ENCODE measurements at places on chromosomes 11 and 22.
A peak's percentile ranks its signal among the peaks of the same experiment; 100 is the strongest.

DNA sequence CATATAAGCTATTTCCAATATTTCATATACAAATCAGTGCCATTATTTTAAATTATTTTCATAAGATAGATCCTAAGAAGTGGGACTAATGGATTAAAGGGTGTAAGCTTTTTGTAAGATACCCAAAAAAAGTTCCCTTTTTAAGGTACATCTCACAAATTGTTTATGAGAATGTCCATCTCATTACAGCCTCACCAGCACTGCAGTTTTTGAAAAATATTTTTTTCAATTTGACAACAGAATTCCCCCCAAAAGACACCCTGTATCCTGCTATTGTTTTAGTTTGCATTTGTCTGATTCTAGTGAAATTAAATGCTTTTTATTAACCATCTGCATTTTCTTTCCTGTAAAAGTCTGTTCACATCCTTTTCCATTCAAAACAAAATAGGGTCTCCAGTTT lies 69.0 kb downstream of the TIMP3 start:
- DNase-seq = no peak

DNA sequence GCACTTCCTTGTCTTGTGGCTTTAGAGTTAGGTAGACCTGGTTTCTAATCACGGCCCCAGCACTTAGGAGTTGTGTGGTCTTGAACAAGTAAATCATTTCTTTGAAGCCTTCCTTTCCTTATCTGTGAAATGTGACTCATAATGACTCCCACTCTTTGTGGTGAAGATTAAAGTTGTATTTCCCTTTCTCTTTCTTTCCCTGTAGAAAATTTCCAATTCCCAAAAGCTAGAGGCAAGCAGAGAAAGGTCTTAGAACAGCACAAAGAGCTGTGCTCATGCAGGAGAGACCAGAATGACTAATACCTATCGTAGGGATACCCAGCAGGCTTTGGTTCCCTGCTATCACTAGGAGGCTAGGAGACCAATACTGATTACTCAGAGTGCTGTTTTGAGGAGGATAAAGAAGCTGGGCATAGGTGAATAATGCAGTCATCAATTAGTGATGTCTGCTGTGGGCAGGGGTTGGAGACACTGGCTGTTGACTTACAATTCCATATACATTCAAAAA lies 270.7 kb upstream of the SYN3 start:
- DNase-seq = peak; percentile 14

- no peak for DNase-seq
Observed at GRCh38 chr11:18939314-18939713, at the start of gene MRGPRX1. TSS of gene MRGPRX1 (minus strand) at chr11:18939414. CDS start at chr11:18934784, 4,630 bp downstream.

DNA sequence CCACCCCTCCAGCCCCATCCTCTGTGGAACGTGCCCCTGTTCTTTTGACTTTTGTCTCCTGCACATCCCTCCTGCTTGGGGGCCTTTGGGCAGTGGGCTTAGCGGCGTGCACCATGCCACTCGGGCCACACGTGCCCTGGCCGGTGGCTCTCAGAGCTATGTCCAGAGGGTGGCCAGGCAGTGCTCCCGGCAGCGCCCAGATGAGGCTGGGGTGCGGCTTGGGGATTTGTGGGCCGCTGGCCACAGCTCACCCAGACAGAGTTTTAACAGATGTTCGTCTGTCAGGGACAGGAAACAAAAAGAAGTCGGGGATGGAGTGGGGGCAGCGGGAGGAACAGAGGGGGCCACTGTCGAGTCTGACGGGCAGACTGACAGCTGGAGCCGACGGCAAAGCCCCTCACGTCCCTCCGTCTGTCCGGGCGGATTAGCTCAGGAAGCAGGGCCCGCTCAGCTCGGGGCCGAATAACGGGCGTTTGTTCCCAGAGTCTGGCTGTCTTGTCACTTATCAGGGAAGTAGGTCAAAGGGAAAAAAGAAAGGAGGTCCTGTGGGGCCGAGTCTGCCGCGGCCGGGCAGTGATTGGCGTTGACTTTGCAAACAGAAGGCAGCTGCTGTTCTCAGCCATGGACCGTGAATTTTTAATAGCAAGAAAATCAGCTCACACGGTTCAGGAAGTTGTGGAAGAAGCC lies 61.6 kb downstream of the LRP5 start:
- peak; percentile 47 for DNase-seq

DNA sequence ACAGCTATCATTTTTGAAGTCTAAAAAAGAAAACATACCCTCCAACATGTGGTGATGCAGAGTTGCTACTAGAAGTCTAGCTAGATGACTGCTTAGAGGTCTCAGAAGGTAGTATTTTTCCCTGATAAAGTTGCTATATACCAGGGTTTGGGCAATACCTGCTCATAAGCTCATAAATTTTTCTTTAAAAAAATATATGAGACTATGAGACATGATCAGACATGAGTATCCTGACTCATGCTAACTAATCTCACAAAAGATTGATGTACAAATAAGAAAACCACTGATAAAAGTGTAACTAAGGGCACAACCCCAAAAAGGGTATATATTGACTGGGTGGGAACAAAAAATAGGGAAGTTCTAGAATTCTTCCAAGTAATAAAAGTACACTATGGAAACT lies 740.9 kb downstream of the METTL15 start:
- DNase-seq = no peak

- no peak for DNase-seq
Observed at GRCh38 chr22:29260601-29261315, 7.0 kb downstream of the RHBDD3 start.

DNA sequence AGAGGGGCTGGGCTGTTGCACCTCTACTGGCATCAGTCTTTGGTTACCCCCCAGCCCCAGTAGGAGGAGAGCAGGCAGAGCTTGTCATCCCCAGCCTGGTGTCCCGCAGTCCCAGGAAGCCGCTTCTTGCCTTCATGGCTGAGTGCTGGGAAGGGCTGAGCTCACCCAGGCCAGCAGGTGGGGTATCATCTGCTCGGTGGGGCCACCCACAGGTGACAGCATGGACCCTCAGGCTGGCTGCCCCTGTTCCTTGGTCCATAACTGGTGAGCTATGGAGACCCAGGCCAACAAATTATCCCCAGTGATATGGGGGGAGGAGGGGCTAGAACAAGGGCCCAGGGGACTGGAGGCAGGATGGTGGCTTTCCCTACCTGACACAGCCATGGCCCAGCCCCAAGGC lies 6.5 kb upstream of the RHOD start:
- DNase-seq = no peak

DNA sequence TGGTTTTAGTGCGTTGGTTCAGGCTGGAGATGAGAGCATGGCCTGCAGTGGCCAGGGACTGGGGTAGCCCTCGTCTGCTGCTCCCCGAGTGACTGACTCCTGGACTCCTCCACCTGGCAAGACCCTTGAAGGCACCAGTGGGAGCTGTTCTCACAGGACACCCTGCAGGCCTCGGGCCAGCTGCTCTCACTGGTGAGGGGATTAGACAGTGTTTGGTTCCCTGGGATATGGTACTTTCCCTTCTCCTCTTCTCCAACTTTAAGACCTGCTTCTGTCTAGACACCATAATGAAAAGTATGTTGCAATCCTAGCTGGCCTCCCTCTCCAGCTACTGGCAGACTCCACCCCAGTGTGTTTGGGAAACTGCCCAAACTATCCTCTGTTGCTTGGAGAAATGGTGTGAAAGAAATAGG lies 168.8 kb upstream of the CADM1 start:
- DNase-seq = no peak

DNA sequence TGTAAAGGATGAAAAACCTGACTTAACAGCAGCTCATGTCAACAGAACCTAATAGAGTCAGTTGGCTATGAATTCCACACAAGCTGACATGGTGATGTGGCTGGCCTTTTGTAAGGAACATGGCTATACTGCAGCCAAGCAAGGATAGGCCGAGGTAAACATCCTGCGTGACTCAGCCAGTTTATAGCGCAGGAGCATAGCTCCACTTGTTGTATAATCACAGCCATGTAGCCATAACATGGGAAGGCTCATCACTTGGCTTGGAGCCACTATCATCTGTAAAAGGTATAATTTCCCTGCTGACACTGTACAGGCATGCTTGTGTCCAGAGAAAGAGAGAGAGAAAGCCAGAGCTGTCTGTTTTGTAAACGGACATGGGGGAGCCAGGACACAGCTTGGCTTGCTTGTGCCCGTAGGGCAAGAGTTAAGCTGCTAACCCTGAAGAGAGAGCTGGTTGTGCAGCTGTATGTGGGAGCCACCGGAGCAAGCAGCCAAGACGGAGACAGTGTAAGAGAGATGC lies 104.4 kb upstream of the PLET1 start:
- DNase-seq = peak; percentile 52

GRCh38 chr22:32130464-32130863 lies 28.6 kb downstream of the C22orf42 start:
- no peak for DNase-seq

- no peak for DNase-seq
Observed at GRCh38 chr22:46514592-46515207, 22.7 kb downstream of the CELSR1 start.

GRCh38 chr11:121071846-121072450 lies 29.1 kb upstream of the TECTA start:
- DNase-seq = peak; percentile 46

GRCh38 chr11:130980071-130980862 lies 64.0 kb upstream of the SNX19 start:
- no peak for DNase-seq

DNA sequence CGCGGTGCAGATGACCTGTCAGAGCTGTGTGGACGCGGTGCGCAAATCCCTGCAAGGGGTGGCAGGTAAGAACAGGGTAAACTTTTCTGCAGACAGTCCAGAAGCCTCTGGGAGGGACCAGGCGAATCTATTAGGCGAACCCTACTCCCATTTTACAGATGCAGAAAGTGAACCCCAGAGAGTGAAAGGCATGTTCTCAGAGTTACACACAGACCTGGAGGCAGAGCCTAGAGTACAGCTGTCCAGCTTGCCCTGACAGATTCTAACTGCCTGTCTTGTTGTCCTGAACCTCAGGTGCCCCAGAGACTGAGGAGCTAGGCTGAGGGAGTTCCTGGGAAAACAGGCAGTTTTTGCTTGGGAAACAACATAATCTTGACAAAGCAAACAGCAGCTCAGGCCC lies 665 bp downstream of the CCS start:
- no peak for DNase-seq

GRCh38 chr11:44596525-44597276 lies 31.2 kb downstream of the CD82 start:
- no peak for DNase-seq

DNA sequence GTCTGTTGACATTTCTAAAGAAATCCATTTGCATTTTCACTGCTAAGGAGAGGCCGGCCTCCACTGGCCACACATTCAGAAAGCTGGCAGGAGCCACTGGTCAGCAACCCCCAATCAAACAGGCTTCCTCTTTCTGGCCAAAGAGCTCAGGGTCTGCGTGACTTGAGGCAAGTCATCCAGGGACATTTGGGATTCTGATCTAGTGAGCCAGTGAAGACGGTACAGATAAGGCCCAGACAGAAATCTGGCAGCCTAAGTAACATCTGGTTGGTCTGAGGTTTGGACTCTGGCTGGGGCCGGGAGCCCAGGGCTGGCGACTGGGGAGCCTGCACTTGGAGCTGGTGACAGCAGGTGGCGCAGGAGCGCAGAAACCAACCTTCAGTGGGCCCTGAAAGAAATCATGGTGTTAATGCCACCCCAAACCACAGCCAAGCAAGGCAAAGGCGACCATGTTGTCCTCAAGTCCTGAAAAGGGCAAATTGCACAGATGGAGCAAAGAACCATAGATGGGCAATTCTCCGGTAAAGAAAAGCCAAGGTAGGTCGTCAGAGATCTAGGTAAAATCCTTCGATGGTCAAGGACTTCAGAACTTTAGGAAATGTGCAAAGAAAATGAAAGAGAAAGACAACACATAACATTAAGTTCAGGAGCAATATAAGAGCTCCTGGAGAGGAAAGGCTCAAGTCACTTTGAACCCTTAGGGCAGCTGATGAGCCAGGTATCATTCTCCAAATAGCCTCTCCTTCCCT lies 99.4 kb upstream of the BLID start:
- DNase-seq = peak; percentile 92

GRCh38 chr11:121372671-121373429 lies 79.3 kb upstream of the SORL1 start:
- peak; percentile 66 for DNase-seq

DNA sequence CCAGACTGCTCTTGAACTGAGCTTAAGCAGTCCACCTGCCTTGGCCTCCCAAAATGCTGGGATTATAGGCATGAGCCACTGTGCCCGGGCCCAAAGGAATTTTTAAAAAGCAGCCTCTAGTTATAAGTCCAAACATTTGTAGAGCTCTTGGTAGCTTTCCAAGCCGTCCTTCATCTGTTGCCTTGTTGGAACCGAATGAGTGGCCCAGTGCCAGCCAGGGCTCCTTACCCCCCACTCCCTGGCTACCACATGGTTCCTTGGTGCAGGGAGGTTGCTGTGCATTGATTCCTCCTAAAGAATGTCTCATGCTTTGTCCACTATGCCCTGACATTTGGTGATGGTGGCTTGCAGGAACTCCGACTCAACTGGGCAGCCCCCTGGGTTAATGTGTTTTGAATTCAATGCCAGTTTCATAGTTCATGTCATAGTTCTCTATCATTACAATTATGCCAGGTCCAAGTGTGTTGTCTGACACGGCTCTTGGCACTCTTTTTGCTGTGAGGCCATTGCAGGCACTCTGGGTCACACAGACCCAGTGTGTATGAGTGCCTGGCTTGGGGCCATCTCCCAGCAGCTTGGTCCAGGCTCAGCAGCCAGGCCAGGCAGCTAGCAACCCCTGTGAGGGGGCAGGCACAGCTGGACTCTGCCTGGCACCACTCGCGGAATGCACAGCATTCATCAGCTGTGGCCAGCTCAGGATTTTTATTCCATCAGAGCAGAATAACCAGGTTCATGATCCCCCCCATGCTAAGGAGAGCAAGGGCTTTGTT lies 13.3 kb upstream of the MICALL1 start:
- DNase-seq = no peak

- no peak for DNase-seq
Observed at GRCh38 chr11:119496469-119496868, 73.5 kb upstream of the THY1 start.

- DNase-seq = no peak
Observed at GRCh38 chr22:46936378-46936903, 174.0 kb downstream of the TBC1D22A start.

DNA sequence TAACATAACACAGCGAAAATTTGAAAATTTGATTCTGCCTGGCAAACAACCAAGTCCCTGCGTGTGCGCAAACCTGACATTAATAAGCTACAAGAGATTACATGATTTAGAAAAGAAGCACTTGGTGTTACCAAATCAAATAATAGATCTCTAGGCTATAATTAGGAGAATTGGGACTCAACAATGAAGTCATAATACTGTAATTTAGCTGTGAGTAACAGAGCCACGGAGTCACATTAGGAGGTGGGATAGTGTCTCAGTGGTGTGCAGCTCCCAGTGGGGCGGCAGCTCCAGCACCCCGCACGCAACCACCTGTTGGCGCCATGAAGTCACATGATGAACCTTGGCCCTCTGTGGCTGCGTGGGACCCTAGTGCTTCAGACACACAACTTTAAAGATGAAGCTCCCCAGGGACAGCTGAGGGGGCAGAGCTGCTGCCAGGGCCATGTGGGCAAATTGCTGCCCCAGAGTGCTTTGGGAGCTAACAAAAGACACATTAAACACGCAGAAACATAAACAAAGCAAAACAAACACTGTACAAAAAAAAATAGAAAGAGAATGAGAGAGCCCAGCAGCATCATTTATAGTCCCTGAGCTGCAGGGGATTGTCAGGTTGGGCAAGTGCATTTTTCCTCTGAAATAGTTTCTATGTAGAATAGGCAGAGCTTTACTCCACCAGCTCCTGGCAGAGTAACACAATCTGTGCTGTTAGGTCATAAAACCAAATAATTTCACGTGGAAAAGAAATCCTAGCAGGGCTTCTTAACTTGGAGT lies 605.6 kb downstream of the SOX6 start:
- DNase-seq = no peak

GRCh38 chr11:32594272-32594671 lies 10.6 kb downstream of the EIF3M start:
- no peak for DNase-seq

- DNase-seq = no peak
Observed at GRCh38 chr11:35868491-35868890, 75.4 kb upstream of the LDLRAD3 start.

Measured in ELF-1 (cell line).